NCI-H1417 (cell line): ENCODE measurements at places on chromosomes 12 and 14.

DNA sequence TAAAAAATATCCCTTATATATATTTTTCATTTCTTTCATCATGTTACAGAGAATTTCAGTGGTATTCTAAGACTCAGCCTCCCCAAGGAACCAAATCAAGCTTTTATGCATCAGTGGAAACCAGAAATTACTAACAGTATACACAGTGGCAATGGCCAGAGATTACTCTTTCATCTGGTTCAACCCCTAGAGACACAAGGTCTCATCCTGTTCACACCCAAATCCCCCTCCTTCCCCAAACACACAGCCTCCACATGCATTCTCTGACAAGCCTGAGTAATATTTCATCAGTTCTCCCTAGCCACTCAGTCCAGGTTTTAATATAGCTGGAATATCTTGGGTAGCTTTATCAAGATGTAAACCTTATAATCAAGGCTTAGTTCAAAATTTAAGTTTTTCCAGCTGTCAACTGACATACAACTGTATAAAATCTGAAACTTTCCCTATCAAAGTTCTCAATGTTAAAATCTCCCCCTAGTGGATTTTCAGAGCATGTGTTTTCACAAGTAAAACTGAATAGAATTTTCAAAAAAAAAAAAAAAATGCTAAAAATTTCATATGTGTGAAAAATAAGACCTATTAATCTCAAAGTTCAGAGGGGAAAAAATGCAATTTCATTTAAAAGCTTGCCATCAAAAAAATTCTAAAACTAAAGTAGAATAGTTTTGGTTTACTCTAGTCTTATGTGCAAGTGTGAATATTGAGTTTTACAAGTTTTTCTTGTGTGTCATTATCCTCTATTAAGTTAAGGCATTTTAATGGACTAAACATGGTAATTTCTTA is 10.5 kb upstream of the SSTR1 start:
- no peak for DNase-seq

GRCh38 chr14:68283378-68284123 is 464.0 kb downstream of the RAD51B start:
- DNase-seq: no peak

DNA sequence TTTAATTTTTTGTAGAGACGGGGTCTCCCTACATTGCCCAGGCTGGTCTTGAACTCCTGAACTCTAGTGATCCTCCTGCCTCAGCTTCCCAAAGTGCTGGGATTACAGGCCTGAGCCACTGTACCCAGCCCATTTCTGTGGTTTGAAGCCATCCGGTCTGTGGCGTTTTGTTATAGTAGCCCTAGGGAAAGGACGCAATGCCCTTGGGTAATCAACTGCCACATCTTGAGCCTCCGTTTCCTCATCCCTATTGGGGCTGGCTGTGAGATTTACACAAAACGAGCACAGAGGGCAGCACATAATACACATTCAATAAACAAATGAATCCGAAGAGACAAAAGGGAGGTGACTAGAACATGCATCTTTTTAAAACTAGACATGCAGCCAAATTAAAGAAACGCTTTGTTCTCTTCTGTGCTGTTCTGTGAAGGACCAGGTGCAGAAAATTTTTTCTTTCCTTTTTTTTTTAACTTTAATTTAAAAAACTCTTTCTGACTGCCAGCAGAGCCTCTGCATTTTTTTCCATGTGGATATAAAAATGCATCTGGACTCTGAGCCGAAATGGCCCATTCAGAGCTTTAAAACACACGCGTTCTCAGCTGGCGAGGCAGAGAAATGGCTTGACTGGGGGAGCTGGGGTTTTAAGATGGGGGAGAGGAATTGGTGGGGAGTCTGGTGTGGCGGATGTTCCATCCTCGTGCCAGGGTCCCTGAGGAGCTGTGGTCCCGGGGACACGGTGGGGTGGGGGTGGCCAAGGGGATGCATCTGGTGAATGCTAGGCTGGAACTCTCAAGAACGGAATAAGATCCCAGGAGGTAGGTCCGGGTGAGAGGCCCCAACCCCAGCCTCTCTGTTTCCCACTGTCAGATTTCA is 119.0 kb downstream of the RBM19 start:
- no peak for DNase-seq

DNA sequence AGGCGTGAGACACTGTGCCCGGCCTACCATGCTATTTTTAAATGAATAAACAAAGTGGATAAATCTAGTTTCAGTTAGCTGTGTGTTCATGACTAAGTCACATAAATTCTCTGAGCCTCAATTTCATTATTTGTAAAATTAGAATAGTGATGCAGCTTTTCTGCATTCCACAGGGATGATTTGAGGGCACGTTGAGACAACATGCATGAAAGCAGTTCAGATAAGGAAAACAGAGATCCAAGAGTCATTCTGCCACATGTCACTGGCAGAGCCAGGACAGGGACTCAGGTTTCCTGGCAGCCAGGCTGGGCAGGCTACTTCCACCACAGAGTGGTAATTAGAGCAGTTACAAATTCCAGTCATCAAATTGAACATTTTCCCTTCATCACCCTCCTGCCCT is 2.9 kb upstream of the PPP4R4 start:
- no peak for DNase-seq

- DNase-seq: no peak
Observed at GRCh38 chr14:90692826-90693225, 123.4 kb downstream of the TTC7B start.

- no peak for DNase-seq
Observed at GRCh38 chr12:76206677-76207072, 122.2 kb upstream of the NAP1L1 start.

- no peak for DNase-seq
Observed at GRCh38 chr14:105332350-105332874, 17.9 kb downstream of the PACS2 start.
